NCI-H1436 treated with DMSO at 0.1 percent for 48 hours (cell line): ENCODE measurements at places on chromosomes 16 and 17.

GRCh38 chr17:74777901-74778515, 1.9 kb upstream of the NAT9 start:
- DNase-seq: no peak

GRCh38 chr16:47490471-47490870, 29.3 kb downstream of the PHKB start:
- no peak for DNase-seq

- no peak for DNase-seq
These were observed 18.6 kb downstream of the ZC3H18 start for GRCh38 chr16:88588754-88589153.

DNA sequence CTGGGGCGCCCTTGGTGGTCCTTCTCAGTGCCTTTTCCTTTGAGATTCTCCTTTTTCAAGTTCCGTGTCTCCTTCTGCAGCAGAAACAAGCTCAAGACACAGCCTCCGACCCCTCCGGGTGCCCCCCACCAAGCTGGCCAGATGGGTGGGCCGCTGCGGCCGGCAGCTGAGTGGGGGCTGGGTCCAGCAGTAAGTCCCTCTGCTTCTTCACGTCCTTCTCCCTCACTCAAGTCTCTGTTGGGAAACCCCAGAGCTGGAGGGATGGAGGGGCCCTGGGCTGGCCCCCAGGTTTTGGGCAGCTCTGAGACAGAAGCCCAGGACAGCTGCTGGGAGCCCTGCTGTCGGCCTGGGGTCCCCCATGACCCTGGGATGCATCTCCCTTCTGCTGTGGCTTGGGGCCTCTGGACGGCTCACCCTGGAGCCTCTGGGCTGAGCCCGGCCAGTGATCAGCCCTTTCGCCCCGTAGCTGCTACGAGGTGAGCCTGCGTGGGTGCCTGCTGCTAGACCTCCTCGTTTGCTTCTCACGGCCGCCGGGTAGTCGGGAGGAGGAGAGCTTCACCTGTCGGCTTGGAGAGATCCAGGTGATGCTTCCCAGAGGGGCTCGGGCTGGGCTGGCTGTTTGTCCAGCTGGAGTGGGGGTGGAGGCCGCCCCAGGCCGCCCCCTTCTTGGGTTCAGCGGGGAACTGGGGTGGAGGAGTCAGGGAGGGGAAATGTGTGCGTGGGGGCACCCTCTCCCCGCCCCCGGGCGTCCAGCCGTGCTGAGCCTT, 10.7 kb downstream of the ENGASE start:
- no peak for DNase-seq

- DNase-seq: no peak
These were observed 218.5 kb downstream of the SEC14L1 start for GRCh38 chr17:77359236-77359635.

- no peak for DNase-seq
These were observed 724 bp downstream of the MVP start for GRCh38 chr16:29820730-29821642.

DNA sequence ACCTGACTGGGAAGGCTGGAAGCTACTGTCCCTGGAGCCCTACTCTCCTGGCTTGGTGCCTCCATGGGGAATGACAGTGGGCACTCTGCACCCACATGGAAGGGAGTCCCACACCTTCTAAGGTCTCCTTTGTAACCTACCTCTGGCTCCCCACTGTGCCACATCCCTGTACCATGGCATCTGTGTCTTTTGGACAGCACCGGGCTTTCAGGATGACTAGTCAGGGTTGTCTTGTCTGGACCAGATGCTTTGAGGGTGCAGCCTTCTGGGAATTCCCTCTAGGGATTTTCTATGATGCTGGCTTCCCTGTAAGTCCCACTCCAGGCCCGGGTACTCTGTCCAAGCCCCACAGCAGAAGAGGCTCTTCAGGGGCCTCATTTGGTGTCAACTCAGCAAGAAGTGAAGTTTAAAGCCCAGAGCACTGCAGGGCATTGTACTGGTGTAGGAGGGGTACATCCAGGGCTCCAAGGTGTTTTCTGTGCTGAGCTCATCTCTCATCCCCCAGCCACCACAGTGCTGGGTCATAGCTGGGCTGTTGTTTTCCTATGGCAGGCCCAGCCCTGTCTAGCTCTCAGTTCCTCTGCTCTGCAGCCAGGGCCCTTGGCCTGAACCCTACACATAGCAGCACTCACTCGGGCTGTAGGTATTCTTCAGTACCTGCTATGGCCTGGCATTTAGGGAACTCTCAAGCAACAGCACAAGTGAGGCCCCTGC, 255.3 kb downstream of the CPPED1 start:
- DNase-seq: no peak

DNA sequence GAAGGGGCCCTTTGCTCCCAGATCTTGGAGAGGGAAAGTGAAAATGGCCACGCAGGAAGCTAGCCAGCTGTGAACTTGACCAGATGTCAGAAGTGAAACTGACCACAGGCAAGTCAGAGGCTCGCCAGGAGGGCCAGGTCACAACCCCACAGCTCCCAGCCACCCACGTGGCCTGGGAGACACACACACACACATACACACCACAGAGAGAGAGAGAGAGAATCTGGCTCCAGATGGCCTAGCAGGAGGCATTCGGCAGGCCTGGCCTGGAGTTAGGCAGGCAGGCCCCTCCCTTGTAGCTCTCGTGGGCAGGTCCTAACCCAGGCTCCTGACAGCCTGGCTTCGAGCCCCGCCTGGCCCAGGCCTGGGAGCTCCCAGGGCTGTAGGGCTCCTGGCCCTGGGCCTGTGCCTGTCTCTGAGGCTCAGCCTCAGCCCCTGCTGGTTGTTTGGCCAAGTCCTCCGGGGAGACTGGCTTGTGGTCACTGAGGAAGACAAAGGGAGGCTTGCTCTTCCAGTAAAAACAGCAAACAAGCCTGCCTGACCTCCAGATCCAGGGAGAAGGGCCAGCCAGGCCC, 20.2 kb downstream of the NGFR start:
- DNase-seq: no peak

- DNase-seq: no peak
These were observed 195.0 kb upstream of the ELAC2 start for GRCh38 chr17:13212860-13213259.

- DNase-seq: no peak
These were observed 23.8 kb upstream of the NAGLU start for GRCh38 chr17:42512246-42512645.

GRCh38 chr16:89023621-89024511, 46.9 kb upstream of the CBFA2T3 start:
- no peak for DNase-seq

DNA sequence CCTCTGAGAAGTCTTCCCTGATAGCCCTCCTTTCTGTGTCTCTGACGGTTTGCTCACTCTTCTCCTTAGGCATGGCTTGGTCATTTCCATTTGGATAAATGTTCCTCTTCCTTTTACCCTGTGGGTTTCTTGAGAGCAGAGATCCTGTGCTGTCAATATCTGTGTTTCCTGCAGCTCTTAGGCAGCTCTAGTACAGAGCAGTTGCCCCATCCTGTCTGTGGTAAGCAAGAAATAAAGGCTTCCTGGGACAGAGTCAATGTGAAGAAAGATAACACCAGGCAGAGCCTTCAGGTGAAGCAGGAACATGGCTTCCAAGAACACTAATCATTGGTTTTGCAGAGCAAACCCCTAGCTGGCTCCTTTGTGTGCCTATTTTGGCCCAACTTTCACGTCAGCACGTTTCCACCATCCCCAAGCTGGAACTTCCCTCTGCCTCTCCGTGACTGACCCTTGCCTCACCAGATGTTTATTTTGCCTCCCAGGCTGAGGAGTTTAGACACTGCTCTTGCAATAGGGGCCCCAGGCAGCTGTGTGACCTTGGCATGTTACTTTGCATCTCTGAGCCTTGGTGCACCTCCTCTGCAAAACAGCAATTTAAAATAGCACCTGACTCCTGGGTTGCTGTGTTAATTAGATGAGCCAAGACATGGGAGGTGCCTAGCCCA, 49.6 kb upstream of the SIAH1 start:
- DNase-seq: no peak

DNA sequence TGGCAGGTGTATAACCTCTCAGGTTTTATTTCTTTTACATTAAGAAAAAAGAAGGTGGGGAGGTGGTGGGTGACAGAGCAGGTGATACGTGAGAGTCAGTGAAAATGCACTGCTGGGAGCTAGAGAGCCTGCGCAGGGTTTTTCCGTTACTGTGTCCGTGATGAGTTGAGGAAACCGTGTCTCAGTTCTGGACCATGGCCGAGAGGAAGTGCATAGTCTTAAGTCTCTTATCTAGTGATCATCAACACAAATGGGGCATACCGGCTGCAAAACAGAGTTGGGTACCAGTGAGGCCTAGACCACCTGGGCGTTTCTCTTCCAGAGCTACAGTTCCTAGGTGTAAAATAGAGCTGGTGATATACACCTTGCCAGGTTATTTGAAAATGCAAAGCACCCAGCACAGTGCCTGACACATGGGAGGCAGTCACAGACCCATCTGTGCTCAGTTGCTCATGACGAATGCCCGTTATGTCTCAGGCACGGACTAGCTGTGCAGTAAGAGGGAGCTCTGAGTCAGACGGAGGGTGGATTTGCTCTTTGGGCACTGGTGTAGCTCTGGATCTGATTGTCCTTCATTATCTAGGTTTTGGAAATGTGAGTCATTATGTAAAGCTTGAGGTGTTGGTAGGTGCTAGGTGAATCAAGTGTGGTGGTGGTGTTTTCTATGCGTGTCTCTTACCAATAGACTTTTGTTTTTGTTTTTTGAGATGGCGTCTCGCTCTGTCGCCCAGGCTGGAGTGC, 60.9 kb downstream of the RPTOR start:
- DNase-seq: no peak

DNA sequence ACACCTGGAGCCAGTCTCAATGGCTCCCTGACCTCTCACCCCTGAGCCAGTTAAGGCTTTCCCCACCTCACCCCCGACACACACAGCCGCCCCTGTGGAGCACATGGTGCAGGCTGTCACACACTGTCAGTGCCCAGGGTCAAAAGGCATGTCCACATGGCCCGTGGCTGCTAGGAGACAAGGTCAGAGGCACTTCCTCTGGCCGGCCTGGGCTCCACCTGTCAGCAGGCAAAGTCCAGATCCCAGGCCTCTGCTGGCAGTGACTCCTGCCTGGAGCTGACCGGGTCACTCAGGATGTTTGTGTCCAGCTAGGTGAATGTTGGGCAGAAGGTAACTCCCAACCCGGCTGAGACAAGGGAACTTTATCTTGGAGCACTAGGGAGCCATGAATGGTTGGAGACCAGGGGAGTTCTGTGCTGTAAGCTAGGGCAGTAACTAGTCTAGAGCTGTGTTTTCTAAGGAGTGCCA, 6.0 kb downstream of the SREBF1 start:
- no peak for DNase-seq

GRCh38 chr16:10728003-10728887, 15.4 kb upstream of the NUBP1 start:
- DNase-seq: no peak

DNA sequence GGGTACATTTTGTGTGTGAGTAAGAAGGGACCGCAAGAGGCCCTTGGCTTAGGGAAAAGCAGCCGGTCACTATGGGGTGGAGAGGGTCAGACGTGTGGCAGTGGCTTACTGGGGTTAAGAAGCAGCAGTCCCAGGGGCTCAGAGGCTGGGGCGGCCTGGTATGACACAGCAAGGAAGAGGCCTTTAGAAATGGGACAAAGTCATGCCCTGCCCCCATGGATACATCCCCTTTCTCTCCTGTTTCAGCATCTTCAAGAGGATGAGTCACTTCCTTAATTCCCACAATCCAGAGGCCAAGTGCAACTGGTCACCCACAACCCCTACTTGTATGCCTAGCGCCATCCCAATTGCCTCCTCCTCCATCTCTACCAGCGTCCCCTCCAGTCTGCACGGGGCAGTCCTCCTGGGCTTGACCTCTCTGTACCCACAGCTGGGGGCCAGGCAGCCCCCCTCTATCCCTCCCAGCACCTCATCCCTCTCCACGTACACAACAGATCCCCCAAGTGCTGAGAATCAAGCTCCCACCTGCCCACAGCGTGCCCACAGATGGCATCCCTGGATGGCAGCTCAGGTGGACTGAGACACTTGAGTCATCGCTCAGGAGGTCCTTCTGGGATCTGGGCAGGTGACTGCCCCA, 6.9 kb upstream of the EFTUD2 start:
- no peak for DNase-seq
